ENCODE measurements at places on chromosomes 5 and 9. TPM values are rescaled to one million over a fixed set of nuclear protein-coding genes. Genes with fewer than 3 reads are reported as not detected.

FOXD4L4 gene
- not detected for polyA plus RNA-seq

SHISAL2B gene
- polyA plus RNA-seq, result not detected

PCDHGA10 gene
- polyA plus RNA-seq, result 0.15 TPM

PFN3 gene
- polyA plus RNA-seq, result not detected

ADCY2 gene
- not detected for polyA plus RNA-seq

DIPK1B gene
- 0.90 TPM for polyA plus RNA-seq

COL5A1 gene
- polyA plus RNA-seq, result not detected

ZNF883 gene
- 1.2 TPM for polyA plus RNA-seq

BARX1 gene
- polyA plus RNA-seq, result 0.33 TPM

MARCOL gene
- polyA plus RNA-seq, result not detected

NOXA1 gene
- 1.4 TPM for polyA plus RNA-seq

CARTPT gene
- polyA plus RNA-seq, result not detected

INSL6 gene
- 0.38 TPM for polyA plus RNA-seq

TMEM215 gene
- not detected for polyA plus RNA-seq

MYO10 gene
- not detected for polyA plus RNA-seq

FOXD4L6 gene
- polyA plus RNA-seq, result not detected

IRGM gene
- not detected for polyA plus RNA-seq

PGM5 gene
- polyA plus RNA-seq, result not detected

COL15A1 gene
- 0.08 TPM for polyA plus RNA-seq

ITK gene
- polyA plus RNA-seq, result 5.6 TPM

DDX46 gene
- polyA plus RNA-seq, result 24.2 TPM

ENTPD2 gene
- not detected for polyA plus RNA-seq

PRSS3 gene
- polyA plus RNA-seq, result not detected

NR6A1 gene
- polyA plus RNA-seq, result 0.03 TPM

BAAT gene
- polyA plus RNA-seq, result not detected

SNCAIP gene
- polyA plus RNA-seq, result not detected

FGFR4 gene
- 0.38 TPM for polyA plus RNA-seq

CDKN2B gene
- 0.23 TPM for polyA plus RNA-seq

UQCRQ gene
- polyA plus RNA-seq, result 552 TPM

KCNMB1 gene
- polyA plus RNA-seq, result not detected

F2RL2 gene
- 0.11 TPM for polyA plus RNA-seq

CPLANE1 gene
- 2.5 TPM for polyA plus RNA-seq

SLC23A1 gene
- not detected for polyA plus RNA-seq

PCDHA4 gene
- not detected for polyA plus RNA-seq

NME5 gene
- polyA plus RNA-seq, result not detected

FRRS1L gene
- polyA plus RNA-seq, result not detected

PCDHB9 gene
- polyA plus RNA-seq, result 0.31 TPM

LCN2 gene
- polyA plus RNA-seq, result 1.5 TPM

NPM1 gene
- polyA plus RNA-seq, result 715 TPM

SH3RF2 gene
- polyA plus RNA-seq, result not detected

FBLL1 gene
- polyA plus RNA-seq, result not detected

LMX1B gene
- not detected for polyA plus RNA-seq

SLC34A1 gene
- polyA plus RNA-seq, result not detected

SH3TC2 gene
- polyA plus RNA-seq, result not detected

PALM2AKAP2 gene
- 0.18 TPM for polyA plus RNA-seq

SCAMP1 gene
- 29.2 TPM for polyA plus RNA-seq
